AG04450 (cell line): ENCODE measurements at places on chromosomes 4 and X.
A peak's percentile ranks its signal among the peaks of the same experiment; 100 is the strongest.

GRCh38 chrX:45142185-45142584 lies 58.5 kb downstream of the DIPK2B start:
- DNase-seq: no peak

DNA sequence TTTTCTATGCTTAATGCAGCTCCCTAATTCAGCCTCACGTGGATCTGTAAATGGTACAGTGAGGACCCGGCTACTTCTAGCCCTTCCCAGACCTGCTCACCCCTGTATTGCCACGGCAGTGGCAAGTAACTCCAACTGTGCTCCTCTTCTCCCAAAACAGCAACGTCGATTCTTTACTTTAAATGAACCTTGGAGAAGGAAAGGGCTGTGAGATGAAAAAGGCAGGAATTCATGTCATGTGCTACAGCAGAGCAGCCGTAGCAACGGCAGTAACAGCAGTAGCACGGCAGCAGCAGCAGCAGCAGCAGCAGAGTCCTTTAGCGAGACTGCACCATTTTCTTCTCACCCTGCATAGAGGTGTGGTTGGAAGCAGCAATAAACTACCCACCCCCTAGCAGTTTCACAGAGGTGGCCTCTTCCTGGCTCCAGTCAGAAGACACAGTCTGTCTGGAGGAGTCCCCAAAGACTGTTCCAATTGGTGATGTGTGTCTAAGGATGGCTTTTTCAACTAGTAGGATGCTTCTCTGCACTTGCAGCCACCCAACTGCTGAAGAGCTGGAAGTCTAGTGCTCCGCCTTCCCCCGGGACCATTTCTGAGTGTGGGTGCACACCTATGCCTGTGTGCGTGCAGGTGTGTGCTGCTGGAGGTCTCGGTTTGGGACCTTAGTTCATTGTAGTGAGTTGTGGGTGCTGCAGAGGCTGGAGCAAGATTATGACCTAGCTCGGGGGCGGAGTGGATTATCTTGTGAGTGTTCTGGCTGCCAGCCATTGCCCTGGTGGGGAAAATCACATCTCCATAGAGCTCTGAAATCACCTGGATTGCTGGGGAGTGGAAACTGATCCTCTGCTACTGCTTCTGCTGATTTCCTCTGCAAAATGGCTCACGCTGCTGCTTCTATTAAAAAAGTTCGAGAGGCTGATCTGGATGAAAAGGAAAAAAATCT lies 67.2 kb downstream of the ANK2 start:
- no peak for DNase-seq

DNA sequence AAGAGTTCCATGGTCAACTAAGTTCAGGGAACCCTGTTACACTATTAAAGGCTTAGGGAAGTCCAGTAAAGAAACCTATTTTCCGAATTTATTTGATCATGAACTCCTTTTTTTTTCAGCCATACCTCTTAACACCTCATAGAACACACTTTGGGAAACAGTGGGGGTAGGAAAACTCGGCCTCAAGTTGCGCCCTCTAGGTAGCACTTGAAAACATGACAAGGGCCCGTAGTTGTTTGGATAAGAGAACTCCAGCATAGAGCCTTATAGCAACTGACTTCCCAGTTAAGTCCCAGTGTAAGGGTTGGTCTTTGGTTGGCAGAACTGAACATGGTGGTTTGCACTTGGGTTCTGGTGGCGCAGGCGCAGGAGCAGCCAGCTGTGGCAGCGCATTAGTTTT lies 14.4 kb downstream of the OGT start:
- no peak for DNase-seq

- DNase-seq: no peak
These were observed 743 bp downstream of the NKAP start for GRCh38 chrX:119942831-119943184.

DNA sequence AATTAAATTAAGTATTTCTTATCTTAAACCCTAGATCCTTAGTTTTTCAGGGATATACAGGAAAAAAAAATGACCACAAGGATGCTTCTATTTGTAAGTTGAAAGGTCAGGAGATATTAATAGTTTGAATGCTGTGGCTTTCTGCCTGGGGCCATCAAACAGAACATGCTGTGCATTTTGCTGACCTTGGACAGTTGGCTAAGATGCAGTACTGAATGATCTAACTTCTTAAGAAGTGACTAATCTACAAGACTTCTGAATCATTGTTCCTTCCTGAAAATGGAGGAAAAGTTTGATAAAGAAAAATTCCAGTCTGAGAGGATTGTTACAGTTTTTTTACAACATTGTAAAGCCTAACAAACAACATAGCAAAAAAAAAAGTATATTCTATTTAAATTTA lies 237.8 kb upstream of the JADE1 start:
- DNase-seq: peak; percentile 75

- DNase-seq: no peak
These were observed 408.4 kb upstream of the EMCN start for GRCh38 chr4:100926039-100926717.

GRCh38 chr4:114875630-114876029 lies 237.8 kb downstream of the NDST4 start:
- DNase-seq: no peak

GRCh38 chr4:39302901-39303300 lies 63.3 kb downstream of the RFC1 start:
- DNase-seq: no peak

- DNase-seq: no peak
These were observed 51.1 kb downstream of the TET2 start for GRCh38 chr4:105197777-105198176.

DNA sequence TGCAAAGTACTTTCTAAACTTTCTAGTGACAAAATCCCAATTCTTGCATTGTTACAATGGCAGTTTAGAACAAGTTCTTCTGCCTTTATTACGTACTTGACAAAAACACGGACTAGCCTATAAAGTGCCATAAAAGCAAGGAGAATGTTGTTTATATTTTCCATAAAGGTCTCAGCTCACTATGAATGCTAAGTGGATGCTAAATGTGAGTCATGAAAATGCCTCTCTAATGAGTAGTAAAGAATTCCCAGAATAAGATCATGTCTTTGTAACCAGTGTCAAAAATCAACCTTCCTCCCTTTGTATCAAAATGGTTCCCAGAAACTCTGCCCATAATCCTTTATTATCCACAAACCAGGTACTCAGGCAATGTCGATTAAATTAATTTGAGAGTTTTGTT lies 539.8 kb upstream of the SLIT2 start:
- DNase-seq: peak; percentile 30

GRCh38 chr4:22202975-22203710 lies 254.6 kb upstream of the KCNIP4 start:
- DNase-seq: no peak

DNA sequence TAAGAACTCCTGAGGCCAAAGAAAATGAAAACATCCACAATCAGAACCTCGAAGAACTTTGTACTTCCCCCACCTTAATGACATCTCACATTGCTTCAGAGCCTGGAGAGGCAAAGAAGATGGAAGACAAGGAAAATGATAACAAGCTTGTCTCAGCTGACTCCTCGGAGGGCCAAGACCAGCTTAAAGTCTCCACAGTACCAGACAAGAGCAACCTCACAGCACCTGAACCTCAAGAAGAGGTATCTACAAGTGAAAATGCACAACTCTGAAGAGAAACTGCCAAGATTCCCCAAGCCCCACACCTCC lies 97.5 kb downstream of the HNRNPD start:
- DNase-seq: no peak

DNA sequence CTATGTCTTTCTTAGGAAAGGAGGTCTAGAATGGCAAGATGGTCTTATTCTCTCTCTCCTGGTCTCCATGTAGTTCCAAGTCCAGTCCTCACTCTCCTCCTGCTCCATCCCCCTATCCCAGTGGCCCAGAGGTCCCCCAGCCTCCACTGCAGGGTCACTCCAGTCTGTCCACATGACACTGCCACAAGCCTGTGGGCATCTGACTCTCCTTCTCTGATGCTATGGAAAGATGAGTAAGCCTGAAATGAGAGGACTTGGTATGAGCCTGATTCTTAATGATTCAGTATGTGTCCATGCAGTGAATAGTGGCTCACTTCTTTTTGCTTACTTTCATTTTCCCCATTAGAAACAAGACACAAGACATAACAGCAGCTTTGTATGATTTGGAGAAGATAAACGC lies 516.8 kb upstream of the ADGRL3 start:
- DNase-seq: peak; percentile 52

DNA sequence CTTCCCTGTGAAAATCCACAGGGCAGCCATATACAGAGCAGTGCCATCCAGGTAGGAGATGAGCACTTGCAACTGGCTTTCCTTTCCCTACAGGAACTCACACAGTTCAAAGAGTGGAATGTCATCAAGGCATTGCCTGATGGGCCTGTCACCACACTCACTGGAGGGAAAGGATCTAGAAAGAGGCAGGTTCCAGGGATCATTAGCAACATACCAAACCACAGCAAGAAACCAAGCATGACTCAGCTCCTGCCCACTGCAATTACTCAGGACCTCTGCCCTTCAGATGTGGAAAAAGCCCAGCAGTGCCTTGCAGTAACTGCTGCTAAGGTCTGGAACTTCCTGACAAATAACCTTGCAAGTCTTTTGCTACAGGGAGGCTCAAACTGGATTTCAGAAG lies 101.2 kb downstream of the ZNF674 start:
- DNase-seq: peak; percentile 39

- DNase-seq: no peak
These were observed 855 bp downstream of the KLF3 start for GRCh38 chr4:38664706-38665401.

DNA sequence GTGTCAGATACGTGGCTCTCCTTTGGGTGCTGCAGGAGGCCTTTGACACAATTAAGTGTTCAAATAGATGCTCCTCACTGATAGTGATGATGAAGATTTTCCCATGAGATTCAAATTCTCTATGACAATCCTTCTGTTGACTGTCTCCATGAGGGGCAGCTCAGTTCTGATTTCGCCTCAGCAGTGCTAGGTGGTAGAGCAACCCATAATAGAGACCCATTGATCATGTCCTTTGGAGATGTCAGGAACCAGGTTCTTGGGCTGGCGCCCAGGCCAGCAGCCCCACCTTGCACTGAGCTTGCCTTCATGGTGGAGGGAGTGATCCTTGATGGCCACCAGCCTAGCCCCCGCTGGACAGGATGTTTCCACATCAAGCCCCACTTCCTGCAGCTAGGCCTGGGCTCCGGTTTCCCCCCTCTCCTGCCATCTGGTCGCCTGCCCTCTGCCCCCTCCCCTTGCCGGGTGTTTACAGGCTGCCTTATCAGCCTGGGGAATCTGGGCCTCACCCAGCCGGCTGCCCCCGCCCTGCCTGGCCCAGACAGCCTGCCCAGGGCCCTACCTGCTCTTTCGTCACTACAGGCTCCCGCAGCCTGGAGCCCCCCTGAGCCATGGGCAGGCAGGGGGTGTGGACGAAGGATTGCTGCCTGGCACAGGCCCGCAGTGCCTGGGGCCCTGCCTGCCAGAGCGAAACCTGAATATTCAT lies 12.6 kb downstream of the ELF4 start:
- DNase-seq: no peak

DNA sequence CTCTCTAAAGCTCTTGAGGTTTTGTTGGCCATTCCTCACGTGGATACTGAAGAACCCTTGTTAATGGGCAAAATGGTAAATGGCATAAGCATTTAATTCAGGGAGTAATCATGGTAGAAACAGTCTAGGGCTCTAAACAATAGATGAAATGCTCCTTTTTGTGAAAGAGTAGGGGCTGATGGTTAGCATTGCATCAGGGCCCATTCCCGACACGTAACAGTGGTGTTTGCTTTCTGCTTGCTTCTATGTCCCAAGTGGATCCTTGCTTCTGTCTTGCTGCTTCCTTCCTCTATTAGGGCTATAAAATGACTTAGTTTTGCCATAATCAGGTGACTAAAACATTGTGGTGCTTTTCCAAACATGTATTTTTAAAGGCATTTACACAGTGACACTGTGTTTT lies 230.9 kb upstream of the AFF2 start:
- no peak for DNase-seq

GRCh38 chrX:118126286-118126685 lies 9.7 kb upstream of the KLHL13 start:
- DNase-seq: no peak

GRCh38 chr4:4479366-4479765 lies 62.5 kb downstream of the STX18 start:
- no peak for DNase-seq

GRCh38 chr4:99847362-99847976 lies 30.8 kb downstream of the DAPP1 start:
- DNase-seq: no peak

DNA sequence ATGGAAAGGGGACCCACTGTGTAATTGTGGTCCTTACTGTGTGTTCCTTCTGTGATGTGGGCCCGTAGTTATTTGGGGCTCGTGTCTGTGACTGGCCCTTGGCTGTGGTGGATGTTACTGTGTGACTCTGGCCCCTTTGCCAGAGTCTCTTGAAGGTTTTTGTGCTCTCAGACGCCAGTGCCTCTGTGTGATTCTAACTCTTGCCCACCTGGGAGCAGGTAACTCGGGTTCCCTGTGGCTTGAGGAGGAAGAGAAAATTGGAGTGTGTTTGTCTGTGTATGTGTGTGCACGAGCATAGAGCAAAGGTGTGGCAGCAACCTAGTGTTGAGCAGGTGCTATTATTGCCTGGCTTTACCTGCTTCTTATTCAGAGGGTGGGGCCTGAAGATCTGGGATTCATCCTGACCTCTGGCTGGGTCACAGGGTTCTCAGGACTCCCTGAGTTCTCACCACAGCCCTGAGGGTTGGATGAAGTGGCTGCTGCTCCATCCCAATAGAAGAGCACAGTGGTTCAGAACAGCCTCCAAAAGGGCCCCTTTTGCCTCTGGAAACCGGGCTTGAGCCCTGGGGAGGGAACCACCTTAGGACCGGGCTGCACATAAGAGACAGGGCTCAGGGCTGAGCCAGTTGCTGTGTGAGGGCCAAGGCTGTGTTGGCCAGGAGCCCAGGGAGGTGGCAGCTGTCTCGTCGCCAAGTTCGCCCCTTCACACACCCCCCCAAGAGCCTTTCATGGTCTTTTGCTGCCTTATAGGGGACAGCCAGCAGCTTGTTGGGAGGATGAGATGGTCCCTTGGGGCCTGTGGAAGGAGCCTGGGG lies 1.3 kb downstream of the RBM10 start:
- no peak for DNase-seq

DNA sequence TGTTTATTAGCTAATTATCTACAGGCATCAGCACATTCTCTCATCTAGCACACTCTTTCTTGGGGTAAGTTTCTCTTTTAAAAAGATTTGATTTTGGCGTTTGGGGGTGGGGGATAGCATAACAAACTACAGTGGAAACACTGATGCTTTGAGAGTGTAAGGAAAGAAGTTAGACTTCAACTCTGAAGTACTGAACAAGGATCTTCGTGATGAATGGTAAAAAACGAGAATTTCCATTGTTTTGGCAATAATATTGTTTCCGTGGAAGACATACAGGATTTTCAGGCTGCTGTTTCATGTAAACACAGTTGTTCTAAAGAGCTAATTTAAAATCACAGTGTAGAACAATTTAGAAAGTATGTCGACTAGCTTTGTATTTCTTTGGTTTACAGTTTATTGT lies 451 bp downstream of the LPAR4 start:
- no peak for DNase-seq

DNA sequence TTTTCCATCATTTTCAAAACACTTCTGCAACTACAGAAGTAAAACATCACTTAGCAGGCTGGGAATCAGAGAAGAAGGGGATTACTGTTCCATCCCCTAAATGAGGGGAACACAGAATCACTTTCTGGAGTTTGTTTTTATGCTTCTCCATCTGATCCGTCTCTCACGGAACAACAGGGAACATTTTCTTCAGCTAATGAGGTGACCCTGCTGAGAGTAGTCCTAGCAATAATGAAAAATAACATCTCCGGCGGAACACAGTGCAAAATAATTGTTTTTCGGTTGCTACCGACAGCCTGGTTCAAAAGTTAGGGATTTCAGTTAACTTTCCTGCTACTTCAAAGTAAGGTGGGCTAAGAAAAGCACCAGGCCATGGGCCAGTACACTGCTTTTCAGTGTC lies 322.9 kb downstream of the UNC5C start:
- no peak for DNase-seq
